Memory B cell (primary cell): ENCODE measurements at places on chromosomes 4 and X.

GRCh38 chrX:72245461-72246089, 6.7 kb upstream of the ERCC6L start:
- peak; percentile 29 for DNase-seq
- H3K4me1 ChIP-seq: no peaks in the 10 kb centered on the region
- no peaks in the 10 kb centered on the region for H3K27me3 ChIP-seq
- H3K27ac ChIP-seq: no peak overlapping the region

DNA sequence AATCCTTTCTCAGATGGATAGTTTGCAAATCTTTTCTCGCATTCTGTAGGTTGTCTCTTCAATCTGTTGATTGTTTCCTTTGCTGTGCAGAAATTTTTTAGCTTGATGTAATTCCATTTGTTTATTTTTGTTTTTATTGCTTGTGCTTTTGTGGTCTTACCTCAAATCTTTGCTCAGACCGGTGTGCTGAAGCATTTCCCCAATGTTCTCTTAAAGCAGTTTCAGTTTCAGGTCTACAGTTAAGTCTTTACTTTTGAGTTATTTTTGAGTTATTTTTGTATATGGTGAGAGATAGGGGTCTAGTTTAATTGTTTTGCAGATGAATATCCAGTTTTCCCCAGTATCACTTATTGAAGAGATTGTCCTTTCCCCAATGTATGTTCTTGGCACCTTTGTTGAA, 18.2 kb upstream of the SLC25A14 start:
- H3K4me1 ChIP-seq: peaks cover 4% of the 10 kb centered on the region
- no peak overlapping the region for H3K27ac ChIP-seq
- H3K36me3 ChIP-seq: peaks cover 5% of the 10 kb centered on the region

- H3K36me3 ChIP-seq: no peaks in the 10 kb centered on the region
- no peak for DNase-seq
- H3K4me3 ChIP-seq: no peak overlapping the region
- H3K27ac ChIP-seq: no peak overlapping the region
- peaks cover 1% of the 10 kb centered on the region for H3K27me3 ChIP-seq
- H3K4me1 ChIP-seq: no peaks in the 10 kb centered on the region
Observed at GRCh38 chr4:122687531-122688061, 44.9 kb upstream of the BBS12 start.

DNA sequence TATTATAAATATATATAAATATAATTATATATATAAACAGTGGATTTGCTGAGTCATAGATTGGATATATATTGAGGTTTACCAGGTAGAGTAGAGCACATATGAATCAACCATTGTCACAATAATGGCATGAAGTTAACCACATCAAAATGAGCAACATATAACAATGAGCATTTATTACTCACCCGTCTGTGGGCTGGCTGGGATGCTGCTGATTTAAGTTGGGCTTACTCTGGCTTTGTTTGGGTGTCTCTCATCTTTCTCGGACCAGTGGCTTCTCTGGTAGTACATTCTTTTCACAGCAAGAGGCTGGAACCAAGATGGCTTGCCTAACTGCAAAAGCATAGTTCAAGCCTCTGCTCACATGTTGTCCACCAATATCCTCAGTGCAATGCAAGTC, 111.7 kb upstream of the TAPT1 start:
- no peaks in the 10 kb centered on the region for H3K4me1 ChIP-seq
- no peak for DNase-seq
- H3K4me3 ChIP-seq: no peak overlapping the region
- H3K27ac ChIP-seq: no peak overlapping the region
- no peaks in the 10 kb centered on the region for H3K36me3 ChIP-seq

- H3K4me1 ChIP-seq: no peaks in the 10 kb centered on the region
- H3K4me3 ChIP-seq: no peak overlapping the region
- no peak overlapping the region for H3K27ac ChIP-seq
- no peaks in the 10 kb centered on the region for H3K36me3 ChIP-seq
- DNase-seq: no peak
Observed at GRCh38 chr4:24315056-24315455, 269.3 kb downstream of the DHX15 start.

DNA sequence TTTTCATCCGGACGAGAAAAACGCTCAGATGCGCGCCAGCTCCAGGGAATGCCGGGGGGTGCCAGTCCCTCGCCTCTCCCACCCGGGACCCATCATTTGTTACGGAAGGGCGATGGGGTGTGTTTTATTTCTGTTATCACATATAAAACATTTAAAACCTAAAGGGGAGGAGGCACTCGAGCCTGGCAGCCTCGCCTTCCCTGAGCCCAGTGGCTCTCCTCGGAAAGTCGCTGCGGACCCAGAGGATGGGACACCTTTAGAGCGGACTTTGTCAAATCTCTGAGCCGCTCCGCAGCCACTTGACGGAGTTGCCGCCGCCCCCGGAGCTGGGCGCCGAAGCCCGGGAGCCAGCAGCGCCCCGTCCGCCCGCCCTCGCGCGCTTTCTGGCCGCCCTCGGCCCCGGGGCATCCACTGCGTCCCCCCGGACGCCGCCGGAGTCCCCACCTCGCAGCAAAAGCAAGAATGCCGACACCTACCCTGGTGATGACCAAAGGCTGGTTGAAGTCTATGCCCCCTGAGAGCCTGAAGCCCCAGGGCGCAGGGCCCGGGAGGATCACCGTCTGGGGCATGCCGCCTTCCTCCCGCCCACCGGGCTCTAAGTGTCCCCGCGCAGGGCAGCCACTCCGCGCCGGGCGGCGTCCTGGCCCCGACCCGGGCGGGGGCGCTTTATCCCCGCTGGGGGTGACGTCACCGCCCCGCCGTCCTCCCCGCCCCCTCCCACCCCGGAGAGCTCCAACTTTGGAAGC, at the start of gene PDLIM3:
TSS of gene PDLIM3 (minus strand) at position 642 of the 746 bp plus-strand sequence. CDS start at position 569, 73 bp downstream.
- peaks cover 2% of the 10 kb centered on the region for H3K36me3 ChIP-seq
- peak within 1 kb of the TSS; percentile 65 for H3K4me3 ChIP-seq
- no peak within 1 kb of the TSS for H3K27ac ChIP-seq
- peaks cover 5% of the 10 kb centered on the region for H3K4me1 ChIP-seq
- peak; percentile 26 for DNase-seq

DNA sequence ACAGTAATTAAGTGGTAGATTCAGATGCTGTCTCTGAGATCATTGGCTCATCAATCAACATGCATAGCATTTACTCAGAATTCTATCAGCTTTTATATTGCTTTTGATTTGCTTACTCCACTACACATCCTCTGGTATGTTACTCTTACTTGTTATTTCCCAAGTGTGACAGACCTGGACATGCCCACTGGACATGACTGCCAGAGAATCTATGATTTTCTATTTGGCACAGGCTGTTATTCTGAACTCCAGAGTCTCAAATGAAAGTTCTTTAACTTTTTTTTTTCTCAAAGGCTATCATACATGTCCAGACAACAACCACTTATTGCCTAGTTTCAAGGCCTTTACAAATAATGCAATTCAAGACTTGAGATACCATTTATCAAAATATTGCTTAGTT, 116.1 kb upstream of the ARHGAP24 start:
- H3K27me3 ChIP-seq: no peaks in the 10 kb centered on the region
- no peak for DNase-seq
- peaks cover 6% of the 10 kb centered on the region for H3K4me1 ChIP-seq
- no peak overlapping the region for H3K27ac ChIP-seq

- H3K27ac ChIP-seq: no peak overlapping the region
- H3K27me3 ChIP-seq: no peaks in the 10 kb centered on the region
- H3K36me3 ChIP-seq: no peaks in the 10 kb centered on the region
- no peak for DNase-seq
Observed at GRCh38 chr4:36288731-36289426, 7.5 kb downstream of the DTHD1 start.

- peaks cover 22% of the 10 kb centered on the region for H3K27me3 ChIP-seq
- no peak overlapping the region for H3K27ac ChIP-seq
- DNase-seq: no peak
- no peak overlapping the region for H3K4me3 ChIP-seq
- H3K36me3 ChIP-seq: no peaks in the 10 kb centered on the region
Observed at GRCh38 chr4:122824616-122825015, 2.0 kb upstream of the FGF2 start.

GRCh38 chr4:154452798-154453346, 38.7 kb downstream of the DCHS2 start:
- no peaks in the 10 kb centered on the region for H3K4me1 ChIP-seq
- DNase-seq: no peak
- H3K27me3 ChIP-seq: peaks cover 5% of the 10 kb centered on the region
- no peak overlapping the region for H3K27ac ChIP-seq
- no peak overlapping the region for H3K4me3 ChIP-seq

DNA sequence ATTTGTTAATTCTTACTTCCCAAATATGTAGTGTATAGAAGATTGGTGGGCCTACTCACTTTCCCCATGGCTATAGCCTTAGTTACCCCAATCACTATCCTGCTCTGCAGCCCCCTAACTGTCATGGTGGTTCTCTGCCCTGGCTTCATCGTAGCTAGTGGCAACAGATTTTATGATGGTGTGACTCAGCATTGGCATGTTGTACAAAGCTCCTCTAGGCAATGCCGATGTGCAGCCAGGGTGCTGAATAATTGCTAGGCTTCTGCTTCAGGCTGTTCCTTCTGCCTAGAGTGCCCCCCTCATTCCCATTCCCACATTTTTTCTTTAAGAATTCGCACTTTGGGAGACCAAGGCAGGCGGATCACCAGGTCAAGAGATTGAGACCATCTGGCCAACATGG, 35.2 kb downstream of the AFF2 start:
- H3K27me3 ChIP-seq: no peaks in the 10 kb centered on the region
- no peak overlapping the region for H3K4me3 ChIP-seq
- no peaks in the 10 kb centered on the region for H3K36me3 ChIP-seq
- no peaks in the 10 kb centered on the region for H3K4me1 ChIP-seq
- no peak overlapping the region for H3K27ac ChIP-seq
- DNase-seq: no peak

DNA sequence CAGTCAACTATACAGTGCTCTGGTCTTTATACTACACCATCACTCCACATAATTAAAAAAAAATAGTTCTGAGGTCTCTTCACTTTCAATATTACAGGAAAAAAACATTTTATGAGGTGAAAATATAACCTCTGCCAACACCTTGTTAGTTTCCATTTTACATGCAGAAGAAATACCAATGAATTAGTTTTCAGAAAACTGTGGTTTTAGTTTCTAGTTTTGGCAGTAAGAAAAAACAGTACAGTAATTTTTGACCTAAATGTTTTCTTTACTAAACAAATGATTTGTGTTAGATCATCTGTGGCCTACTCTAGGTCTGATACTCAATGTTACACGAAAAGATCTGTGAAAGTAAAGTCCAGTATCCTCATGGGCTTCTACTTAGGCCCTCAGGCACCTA, 10.0 kb downstream of the SULT1E1 start:
- no peak overlapping the region for H3K27ac ChIP-seq
- DNase-seq: no peak
- H3K4me1 ChIP-seq: no peaks in the 10 kb centered on the region
- no peak overlapping the region for H3K4me3 ChIP-seq
- no peaks in the 10 kb centered on the region for H3K27me3 ChIP-seq
- no peaks in the 10 kb centered on the region for H3K36me3 ChIP-seq

DNA sequence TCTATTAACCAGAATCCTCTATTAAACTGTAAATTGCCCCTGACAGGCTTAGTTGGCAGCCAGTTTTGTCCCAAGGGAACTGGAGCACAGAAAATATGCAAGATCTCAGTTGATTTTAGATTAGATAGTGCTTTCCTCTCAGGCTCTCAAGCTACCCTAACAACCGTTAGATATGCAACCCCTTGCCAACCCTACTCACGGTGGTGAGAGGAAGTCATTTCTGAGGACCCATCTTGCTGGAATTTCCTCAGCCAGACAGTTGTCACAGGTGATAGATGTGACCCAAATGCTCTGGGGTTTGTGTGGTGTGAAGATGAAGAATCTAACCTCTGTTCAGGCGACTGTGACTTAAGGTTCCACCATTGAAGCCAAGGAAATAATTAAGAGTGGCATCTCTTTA, 447.1 kb downstream of the MID1IP1 start:
- H3K36me3 ChIP-seq: no peaks in the 10 kb centered on the region
- H3K4me3 ChIP-seq: no peak overlapping the region
- peaks cover 5% of the 10 kb centered on the region for H3K27me3 ChIP-seq
- H3K4me1 ChIP-seq: no peaks in the 10 kb centered on the region
- H3K27ac ChIP-seq: no peak overlapping the region

DNA sequence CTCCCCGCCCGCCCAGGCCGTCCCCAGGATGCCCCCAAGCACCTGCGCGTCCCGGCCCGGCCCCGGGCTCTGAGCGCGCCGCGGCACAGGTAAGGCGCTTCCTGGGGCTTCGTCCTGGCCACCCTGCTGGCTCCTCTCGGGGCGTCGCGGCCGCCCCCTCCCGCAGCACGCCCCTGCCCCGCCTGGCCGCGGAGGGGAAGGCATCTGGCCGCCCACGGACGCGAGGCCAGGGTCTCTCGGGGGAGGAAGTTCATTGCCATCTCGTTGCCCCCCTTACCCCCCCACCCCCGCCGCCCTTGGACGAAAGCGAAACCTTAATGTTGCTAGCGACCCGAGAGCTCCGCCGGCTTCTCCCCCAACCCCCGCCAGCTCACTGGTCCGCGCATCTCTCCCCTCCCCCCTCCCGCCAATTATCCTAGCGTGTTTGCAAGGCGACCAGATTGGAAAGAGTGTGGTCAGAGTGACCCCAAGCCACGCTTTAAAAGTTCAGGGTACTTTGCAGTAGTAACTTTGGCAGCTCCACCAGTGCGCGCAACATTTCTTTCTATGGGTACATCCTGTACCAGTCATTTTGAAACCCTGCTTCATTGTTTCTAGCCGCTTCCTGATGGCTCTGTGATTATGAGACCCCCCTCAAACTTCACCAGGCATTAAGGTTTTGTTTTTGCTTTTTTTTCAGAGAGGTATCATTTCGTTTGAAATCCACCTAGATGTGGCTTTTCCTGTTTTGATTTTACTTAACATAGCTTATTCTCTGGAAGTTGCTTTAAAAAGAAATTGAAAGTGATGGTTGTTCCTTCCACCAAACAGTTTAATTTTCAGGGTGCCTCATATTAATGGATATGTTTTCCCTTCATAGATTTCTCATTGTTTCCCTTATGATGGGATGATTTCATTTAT, 626 bp downstream of the TBC1D1 start:
- H3K36me3 ChIP-seq: no peaks in the 10 kb centered on the region
- peaks cover 34% of the 10 kb centered on the region for H3K4me1 ChIP-seq
- H3K4me3 ChIP-seq: peak overlapping the region; percentile 90
- DNase-seq: peak; percentile 41
- H3K27me3 ChIP-seq: no peaks in the 10 kb centered on the region
- H3K27ac ChIP-seq: peak overlapping the region; percentile 95

DNA sequence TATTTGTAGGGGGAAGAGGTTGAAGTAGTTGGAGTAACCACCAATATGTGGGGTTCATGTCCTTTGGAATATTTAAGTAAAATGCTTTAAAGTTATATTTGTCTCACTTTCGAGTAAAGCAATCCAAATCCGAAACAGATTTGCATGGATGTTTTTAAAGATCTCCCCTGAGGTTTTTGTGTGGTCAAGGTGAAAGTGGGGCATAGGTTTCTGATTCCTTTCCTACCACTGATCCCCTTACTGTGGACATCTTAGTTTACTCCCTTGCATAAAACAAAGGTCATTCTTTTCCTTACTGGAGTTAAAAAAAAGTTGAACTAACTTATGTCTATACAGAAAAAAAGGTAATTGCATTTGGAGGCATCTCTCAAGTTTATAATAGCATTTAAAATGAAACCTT, 71.9 kb upstream of the PHOX2B start:
- H3K4me3 ChIP-seq: no peak overlapping the region
- H3K4me1 ChIP-seq: peaks cover 2% of the 10 kb centered on the region
- DNase-seq: no peak
- H3K27ac ChIP-seq: no peak overlapping the region
- no peaks in the 10 kb centered on the region for H3K36me3 ChIP-seq

GRCh38 chr4:118910221-118910620, 21.6 kb downstream of the SYNPO2 start:
- no peaks in the 10 kb centered on the region for H3K4me1 ChIP-seq
- H3K27me3 ChIP-seq: peaks cover 9% of the 10 kb centered on the region
- H3K36me3 ChIP-seq: no peaks in the 10 kb centered on the region
- H3K27ac ChIP-seq: no peak overlapping the region
